Left kidney (tissue), 8 donors: ENCODE measurements at places on chromosomes 6 and 20. TPM values are rescaled to one million over a fixed set of nuclear protein-coding genes. Genes with fewer than 3 reads are reported as not detected.

DNA sequence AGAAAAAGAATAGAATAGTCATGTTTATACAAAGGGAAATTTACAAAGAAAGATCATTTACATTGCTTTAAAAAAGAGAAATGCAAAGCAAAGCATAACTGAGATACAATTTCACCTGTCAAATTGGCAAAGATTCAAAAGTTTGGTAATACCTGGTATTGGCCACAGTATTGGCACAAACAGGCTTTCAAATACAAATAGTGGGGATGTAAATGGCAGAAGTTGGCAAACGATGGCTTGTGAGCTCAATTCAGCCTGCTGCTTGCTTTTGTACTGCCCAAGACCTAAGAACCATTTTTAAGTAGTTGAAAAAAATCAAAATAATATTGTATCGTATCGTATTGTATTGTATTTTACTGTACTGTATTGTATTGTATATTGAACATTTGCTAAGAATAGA is 194.5 kb upstream of the JAG1 start:
- DNase-seq: no peak

- peak; percentile 21 for DNase-seq
Measured at GRCh38 chr6:144150710-144151657, 667 bp downstream of the STX11 start.

KIAA0408 gene
- polyA plus RNA-seq: 4.4 TPM

DNA sequence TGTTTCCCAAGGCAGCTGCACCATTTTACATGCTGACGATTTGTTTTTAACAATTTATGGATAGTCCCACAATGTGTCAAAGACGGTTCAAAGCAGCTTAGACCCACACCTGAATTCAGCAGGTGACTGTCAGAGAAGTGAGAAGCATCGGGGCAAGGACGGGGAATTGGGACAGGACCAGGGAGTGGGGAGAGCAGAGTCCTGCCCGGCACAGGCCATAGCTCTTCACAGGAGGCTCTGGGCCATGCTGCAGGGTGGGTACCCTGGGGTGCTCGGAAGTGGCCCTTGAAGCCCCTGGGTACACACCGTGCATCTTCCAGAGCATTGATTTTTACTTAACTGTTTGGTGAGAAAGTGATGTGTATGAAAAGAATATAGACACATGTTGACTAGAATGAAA is 33.2 kb upstream of the PHACTR3 start:
- no peak for DNase-seq

GRCh38 chr20:54134445-54135220 is 39.2 kb downstream of the CYP24A1 start:
- no peak for DNase-seq

DNA sequence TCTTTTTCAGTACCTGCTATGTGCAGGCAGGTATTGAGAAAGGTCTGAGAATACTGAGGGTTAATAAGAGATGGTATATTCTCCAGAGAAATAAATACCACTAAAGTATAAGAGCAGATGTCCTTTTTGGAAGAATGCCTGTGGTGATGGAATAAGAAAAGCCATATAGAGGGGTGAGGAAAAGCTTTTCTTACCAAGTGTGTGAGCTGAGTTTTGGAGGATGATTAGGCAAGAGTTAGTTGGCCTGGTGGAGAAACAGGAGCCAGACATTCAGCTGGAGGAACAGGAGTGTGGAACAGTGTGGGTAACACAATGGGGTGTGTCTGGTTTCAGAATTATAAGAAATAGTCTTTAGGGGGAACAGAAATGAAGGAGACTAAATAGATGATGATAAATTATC is 19.9 kb downstream of the ZNF451 start:
- no peak for DNase-seq

PPP1R3D gene
- polyA plus RNA-seq: 6.0 TPM

DNA sequence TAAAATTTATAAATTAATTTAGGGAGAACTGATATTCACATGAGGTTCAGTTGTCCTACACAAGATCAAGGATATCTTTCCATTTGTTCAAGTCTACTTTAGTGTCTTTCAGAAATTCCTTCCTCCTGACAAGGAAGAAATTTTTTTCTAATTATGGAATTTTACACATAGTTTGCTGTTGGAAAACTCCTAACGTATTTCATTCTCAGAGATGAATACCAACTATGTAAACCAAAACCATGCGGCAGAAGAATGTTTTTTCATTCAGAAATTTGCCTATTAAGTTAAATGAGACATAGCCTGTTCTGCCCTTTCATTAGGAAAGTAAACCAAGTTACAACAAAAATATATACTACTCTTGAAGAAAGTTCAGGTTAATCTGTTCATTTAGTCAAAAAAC is 111.2 kb upstream of the PRDM1 start:
- DNase-seq: no peak

GRCh38 chr6:36809941-36810803 is 29.1 kb downstream of the CPNE5 start:
- no peak for DNase-seq

DNA sequence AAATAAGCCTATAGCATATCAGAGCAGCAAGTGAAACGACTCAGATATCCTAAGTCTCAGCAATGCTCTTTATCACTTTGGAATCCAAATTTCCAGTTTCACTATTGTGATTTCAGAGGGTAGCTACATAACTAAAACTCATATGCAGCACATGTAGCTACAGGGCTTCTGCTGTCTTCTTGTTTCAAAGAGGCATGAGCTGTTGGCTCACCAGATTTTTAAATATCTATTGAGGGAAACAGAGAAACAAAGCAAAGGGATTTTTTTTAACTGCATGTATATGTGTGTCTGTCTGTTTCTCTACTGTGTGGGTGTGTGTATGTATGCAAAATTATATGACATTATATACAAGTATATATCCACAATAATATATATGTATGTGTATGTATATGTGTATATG is 258.4 kb downstream of the HDGFL1 start:
- no peak for DNase-seq

DNA sequence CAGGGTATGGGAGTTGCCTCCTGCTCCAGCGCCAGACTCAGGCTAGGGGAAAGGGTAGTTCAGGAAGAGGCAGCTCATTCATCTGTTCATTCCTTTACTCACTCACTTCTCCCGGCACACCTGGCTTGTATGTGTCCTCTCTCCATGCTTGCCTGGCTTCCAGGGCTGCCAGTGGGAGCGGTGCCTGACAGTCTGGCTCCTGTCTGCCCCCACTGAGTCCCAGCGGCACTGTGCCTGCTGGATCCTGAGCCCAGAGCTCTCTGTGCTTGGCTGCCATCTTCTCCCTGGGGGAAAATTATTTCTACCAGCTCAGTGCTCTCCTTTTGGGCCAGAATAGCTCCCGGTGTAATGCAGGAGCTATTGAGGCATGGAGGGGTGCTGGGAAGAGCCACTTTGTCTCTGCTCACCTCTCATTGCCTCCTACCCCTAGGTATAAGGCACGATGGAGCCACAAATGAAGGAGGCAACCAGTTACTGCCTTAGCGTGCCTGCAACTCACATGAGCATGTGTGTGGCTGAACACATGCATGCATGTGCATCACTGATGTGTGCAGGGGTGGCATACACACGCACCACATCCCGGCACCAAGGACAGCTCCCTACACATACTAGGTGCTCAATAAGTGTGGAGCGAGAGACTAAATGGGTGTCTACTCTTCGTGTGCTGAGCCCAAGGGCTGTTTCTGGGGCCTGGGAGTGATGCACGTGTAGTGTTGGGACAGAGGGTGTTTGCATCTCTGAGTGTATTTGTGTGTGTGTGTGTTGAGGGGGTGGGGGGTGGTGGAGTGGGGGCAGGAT is 46.6 kb downstream of the CDH22 start:
- DNase-seq: no peak

DNA sequence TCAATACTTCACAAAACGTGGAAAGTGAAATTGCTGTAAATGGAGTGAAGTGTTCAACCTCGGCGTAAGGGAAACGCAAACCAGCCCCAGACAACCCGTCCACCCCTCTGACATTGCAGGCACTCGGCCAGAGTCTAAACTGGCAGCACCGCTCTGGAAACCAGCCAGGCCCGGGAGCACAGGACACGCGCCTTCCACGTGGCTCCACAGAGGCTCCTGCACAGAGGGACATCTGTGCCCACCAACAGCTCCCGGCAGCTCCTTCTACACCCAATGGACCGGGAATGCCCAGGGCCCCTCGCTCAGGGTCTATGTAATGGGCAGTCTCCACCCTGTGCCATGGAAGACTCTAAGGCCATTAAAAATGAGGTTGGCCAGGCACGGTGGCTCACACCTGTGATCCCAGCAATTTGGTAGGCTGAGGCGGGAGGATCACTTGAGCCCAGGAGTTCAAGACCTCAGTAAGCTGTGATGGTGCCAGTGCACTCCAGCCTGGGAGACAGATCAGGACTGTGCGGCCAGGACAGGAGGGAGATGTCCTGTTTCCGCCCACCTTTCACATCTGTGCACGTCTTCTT is 3.4 kb upstream of the HELZ2 start:
- DNase-seq: no peak
